ENCODE measurements at places on chromosomes 16 and 17.

- ATAC-seq, result no peak
Observed at GRCh38 chr17:18035704-18036103, 3.3 kb downstream of the ATPAF2 start.

DNA sequence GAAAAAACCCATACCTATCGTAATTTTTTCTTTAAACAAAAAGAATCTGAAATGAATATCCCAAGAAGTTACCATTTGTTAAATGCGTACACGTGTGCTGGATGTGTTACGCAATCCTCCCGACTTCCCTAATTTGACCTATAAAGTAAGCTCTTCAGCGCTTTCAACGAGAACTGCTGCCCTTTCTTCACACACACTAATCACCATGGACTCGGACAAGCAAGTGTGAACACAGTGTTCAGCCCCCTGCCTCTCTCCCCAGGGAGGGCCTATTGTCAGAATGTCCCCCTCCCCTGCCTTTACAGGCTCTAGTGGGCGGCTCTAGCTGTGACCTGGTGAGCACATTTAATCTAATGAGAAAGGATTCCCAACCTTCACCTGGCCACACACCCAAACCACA lies 216.1 kb downstream of the CEP112 start:
- no peak for ATAC-seq

DNA sequence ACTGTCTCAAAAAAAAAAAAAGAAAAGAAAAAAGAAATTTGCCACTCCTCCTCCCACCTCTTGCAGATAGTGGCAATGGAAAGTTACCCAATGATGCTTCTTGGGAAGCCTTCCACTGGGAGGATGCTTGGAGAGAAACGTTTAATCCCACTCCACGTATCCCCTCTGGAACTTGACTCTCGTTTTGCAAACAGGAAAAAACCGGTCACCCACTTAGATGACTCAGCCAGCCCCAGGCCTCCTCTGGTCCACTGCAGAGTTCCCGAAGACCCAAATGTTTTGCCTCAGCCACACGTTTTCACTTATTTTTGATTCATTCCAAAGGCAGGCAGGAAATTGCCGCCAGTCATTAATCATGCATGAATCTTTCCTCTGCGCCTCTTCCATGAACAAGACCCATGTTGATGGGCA lies 9.3 kb upstream of the TNFRSF17 start:
- no peak for ATAC-seq

DNA sequence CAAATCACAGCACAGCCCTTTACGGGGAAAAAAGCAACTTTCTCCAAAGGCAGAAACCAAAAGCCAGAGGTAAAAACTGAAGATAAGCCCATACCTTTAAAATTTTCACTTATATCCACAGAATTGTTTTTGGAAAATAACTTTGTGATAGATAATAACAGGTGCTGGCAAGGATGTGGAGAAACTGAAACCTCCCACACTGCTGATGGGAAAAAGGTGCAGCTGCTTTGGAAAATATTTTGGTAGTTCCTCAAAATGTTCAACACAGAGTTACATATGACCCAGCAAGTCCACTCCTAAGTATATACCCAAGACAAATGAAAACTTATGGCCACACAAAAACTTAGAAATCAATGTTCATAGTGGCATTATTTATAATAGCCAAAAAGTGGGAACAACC lies 12.2 kb downstream of the EFTUD2 start:
- ATAC-seq, result no peak

GRCh38 chr16:73056921-73057290 lies 9.0 kb upstream of the ZFHX3 start:
- ATAC-seq, result no peak

DNA sequence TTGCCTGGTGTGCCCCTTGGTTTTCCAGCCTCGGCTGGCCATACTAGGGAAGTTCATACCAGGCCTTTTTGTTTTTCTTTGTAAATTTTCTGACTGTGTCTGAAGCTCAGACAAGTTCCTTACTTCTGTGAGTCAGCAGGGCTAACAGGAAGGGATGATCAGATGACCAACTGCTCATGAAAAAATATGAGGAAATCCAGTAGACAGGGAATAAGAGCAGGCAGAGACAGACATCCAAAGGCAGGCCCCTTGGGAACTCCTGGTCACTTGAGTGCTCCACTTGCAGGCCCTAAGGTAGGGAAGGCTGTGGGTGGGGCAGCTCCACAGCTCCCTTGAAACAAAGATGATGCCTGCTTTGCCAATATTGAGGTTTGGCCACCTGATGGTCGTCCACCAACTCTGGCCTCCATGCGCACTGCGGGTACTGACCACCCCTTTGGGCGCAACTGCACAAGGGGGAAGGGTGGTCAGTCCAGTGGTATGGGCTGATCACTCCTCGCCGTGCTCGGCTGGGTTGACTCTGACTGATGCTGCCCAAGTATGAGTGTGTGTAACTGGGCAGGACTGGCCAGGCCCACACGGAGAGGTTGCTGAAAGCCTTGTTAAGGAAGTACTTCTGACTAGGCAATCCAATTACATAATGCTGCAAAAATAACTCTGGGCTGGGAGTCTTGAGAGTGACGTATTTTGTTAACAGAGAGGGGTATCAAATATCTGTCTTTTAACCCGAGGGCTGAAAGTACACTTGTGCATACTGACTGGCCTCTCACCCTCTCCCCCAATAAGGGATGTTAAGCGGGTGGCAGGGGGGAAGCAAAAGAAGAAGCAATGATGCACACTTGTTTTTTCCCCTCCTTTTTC lies 20.8 kb upstream of the ZFHX3 start:
- peak; percentile 83 for ATAC-seq

DNA sequence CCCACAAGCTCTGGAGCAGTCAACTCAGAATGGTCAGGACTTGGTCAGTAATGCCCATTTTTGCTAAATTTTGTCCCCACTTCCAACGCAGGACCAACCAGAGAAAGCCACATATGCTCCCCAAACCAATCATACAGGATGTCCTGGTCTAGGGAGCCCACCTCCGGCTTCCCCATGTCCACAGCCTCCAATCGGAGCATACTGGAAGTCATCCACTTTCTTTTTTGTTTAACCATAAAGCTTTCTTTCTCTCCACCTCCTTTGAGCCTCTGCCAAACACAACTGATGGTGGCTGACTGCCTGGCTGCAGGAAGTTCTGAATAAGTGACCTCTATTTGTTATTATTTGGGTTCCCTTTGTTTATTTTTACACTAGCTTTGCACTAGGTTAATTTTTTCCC lies 549.1 kb downstream of the WWOX start:
- no peak for ATAC-seq

- no peak for ATAC-seq
Observed at GRCh38 chr16:8619671-8620370, 1.7 kb upstream of the METTL22 start.

DNA sequence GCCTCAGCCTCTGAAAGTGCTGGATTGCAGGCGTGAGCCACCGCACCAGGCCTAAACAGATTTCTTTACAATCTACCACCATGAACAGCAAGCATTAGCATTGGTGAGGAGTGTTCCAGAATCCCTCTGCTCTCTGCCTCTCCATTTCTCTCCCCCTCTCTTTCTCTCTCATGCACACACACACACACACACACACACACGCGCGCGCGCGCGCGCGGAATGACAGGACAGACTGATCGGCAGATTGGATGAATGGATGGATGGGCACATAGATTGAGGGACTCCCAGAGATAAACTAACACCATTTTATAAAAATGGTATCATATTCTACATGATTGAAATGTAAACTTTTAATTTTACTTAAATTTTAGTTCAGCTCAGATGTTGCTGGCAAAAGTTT lies 3.3 kb downstream of the CARD14 start:
- ATAC-seq, result no peak

GRCh38 chr16:31268891-31269290 lies 9.1 kb downstream of the ITGAM start:
- ATAC-seq, result no peak

DNA sequence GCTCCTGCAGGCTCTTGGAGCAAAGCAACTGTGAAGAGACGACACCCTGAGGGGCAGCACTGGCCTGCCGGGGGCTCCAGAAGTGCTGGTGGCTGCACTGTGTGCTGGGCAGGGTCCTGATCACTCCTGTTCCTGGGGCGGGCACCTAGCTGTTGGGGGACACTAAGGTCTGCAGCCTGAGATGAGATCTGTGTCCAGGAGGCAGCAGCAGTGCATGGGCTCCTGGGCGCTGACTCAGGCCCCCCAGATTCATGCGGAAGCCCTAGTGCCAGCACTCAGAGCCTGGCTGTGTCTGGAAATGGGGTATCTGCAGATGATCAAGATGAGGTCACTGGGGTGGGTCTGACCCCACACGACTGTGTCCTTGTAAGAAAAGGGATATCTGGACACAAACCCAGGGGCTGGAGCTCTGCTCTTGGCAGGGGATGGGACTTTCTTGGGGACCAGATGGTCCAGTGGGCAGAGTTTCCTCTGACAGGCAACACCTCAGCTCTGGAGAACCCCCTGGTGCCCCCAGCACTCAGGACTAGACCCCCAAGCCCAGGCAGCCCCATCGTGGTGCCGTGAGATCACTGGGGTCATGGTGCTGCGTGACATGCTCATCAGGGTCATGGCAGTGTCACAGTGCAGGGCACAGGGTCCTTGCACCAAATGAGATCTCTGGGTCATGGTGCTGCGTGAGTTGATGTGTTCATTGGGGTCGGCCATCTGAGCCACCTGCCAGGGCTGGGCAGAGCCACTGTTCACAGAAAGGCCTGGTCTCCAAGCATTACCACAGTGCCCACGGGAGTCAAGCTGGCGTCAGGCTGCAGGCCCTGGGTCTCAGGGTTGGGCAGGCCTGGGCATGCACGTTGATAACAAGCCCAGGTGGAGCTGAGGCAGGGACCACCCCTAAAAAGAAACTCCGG lies 9.5 kb downstream of the FAAP100 start:
- ATAC-seq, result no peak

- ATAC-seq, result no peak
Observed at GRCh38 chr17:38418693-38419507, 9.4 kb upstream of the ARHGAP23 start.

DNA sequence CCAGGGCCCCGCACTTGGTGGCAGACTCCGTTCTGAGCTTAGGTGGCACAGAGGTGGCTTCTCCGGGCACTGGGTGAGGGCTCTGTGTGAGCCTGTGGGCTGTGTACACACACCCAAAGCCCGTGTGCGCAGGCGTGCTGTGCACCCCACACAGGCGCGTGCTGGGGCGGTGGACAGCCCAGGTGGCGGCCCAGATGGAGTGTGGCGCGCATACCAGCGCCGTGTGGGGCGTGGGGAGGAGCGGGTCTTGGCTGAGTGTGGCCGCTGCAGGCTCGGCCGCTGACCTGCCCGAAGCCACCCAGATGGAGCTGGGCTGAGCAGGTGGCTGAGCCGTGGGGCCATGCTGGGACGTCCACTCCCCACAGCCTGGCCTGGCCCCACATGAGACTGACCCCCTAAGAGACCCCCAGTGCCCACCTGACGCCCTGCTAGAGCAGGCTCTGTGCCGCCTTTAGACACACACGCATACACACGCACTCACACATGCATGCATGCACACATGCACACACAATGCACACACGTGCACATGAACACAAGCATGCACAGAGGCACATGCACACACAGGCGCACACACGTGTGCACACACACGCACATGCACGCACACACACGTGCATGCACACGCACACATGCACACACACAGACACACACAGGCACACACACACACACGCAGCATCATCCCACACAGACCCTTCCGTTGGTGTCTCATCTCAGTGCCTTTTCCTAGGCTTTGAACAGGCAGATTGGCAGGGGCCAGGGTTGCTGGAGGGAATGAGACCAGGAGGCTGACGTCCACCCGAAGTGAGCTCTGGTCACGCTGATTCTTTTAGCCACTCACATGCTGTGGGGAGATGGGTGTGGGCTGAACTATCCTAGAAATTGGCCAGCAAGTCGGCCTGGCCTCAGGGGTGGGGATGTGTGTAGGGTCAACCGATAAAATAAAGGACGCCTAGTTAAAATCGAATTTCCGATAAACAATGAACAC lies 2.1 kb downstream of the PRR35 start:
- ATAC-seq, result no peak

DNA sequence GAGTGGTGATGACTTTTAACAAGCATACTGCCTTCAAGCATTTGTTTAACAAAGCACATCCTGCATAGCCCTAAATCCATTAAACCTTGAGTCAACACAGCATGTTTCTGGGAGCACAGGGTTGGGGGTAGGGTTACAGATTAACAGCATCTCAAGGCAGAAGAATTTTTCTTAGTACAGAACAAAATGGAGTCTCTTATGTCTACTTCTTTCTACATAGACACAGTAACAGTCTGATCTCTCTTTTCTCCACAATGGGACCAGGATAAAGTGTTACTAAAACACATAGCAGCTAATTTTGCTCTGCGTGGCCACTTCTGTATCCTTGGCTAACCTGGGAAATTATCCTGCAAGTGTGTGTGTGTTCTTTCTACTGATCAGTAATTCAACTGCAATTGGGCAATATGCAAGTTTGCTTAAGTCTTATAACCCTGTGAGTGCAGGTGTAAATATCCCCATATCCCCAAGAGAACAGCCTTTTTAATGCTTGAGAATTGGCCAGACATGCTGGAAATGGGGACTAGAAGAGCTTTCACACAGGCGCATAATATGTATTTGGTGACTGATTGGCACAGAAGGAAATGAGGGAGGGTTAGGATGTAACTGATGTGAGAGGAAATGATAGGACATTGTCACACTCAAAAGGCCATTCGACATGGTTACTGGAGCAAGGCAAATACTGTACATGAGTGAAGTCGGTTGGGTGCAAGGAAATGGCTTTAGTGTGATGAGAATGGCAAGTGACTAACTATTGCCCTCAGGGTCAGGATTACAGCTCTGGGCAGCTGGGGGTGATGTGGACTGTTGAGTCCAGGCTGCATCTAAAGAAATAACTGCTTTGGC lies 10.8 kb upstream of the ANKS4B start:
- no peak for ATAC-seq

- ATAC-seq, result no peak
Observed at GRCh38 chr17:76107509-76107908, 3.9 kb upstream of the EXOC7 start.

GRCh38 chr16:27922433-27922832 lies 141.1 kb downstream of the GSG1L start:
- no peak for ATAC-seq

- no peak for ATAC-seq
Observed at GRCh38 chr16:49618955-49619354, 237.0 kb downstream of the ZNF423 start.

DNA sequence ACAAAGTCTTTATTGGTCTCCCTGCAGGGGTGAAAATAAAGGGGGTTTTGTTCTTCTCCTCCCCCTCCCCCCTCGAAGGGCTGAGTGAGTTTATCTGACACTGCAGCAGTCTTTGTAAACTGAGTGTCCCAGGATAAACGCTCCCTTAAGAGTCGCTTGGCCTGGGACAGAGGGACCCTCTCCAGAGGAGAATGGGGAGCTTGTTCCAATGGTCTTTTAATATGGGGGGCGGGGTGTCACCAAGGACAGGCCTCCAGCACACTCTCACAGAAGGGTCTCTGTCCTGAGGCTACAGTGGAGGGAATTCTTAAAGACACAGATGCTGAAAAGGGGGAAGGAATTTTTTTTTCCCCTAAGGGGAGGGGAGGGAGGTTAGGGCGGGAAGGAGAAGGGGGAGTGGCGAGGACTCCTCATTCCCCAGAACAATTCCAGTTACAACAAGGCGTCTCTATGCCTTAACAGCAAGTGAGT lies 455.5 kb downstream of the SOX9 start:
- ATAC-seq, result no peak

- ATAC-seq, result peak; percentile 18
Observed at GRCh38 chr17:68456339-68457167, 743 bp downstream of the WIPI1 start.

GRCh38 chr16:48814994-48815393 lies 205.0 kb upstream of the N4BP1 start:
- no peak for ATAC-seq

GRCh38 chr17:72502371-72503341 lies 381.8 kb downstream of the SOX9 start:
- peak; percentile 80 for ATAC-seq
